ENCODE measurements at places on chromosomes 2 and 18.

DNA sequence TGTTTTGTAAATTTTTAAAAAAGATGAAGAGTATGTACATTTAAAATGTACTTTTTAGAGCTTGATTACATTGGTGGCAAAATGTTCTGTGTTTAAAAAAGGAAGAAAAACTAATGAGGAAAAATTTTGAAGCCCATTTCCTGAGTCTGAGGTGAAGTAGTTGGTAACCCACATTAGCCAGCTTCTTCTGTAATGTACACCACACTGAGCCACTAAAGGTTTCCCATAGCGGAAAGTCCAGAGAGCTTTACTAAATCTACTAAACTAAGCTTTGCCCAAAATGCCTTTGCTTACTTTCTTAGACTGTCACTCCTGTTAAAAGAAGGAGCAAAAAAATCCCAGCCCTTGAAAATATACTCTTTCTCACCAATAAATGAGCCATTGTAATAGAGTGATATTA, 804.8 kb upstream of the ZEB2 start:
- DNase-seq: no peak

GRCh38 chr2:40957508-40957907, 505.6 kb upstream of the SLC8A1 start:
- no peak for DNase-seq

- DNase-seq: no peak
These were observed 380.6 kb upstream of the TCF4 start for GRCh38 chr18:55968550-55968949.

GRCh38 chr2:1091895-1092585, 141.4 kb downstream of the SNTG2 start:
- no peak for DNase-seq

DNA sequence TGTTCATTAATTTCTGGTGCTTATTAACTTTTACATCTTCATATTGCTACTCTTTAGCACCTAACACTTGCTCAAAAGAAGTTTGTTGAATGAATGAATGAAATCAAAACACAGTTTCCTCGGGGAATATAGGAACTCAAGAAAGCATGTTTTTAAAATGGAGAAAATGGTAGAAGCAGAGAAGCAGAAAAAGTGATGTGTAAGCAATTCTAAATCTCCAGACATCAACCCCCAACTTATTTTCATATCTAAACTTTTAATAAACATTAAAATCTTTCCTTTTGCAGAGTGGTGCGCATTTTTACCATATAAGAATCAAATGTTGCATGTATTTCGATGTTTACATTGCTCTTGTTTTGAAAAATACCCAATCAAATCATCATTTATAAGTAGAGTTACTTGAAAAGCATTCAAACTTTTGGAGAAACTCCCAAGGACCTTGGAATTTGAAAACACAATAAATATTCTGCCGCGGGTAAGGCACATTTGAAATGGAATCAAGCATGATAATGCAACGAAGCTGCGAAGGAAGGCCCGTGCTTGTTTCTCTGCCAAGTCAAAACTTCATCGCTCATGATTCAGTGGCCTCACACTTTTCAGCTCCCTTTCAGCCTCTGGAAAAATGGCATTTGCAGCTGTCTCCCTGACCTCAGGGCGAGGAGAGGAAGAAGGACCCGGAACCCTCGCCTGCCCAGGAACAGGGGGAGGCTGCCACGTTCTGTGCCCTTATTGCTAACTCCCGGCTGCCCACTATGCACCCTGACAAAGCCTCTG, 26.7 kb upstream of the SMIM21 start:
- DNase-seq: no peak

GRCh38 chr2:204199357-204199756, 262.8 kb downstream of the ICOS start:
- no peak for DNase-seq

DNA sequence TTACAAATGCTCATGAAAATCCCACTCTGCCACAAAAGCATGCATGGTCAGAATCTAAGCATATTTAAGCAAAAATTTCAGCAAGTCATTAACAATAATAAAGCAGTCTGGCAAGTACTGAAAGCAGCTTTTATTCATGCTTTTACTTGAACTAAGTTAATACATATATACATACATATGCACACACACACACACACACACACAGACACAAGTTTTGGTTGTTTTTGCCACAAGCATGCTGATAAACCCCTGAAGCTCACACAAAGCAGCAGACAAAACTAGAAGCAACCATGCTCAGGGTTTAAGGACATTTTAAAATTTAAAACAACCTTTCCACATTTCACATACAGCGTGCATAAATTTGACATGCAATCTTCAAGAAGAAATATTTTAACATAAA, 819.1 kb upstream of the FSHR start:
- DNase-seq: no peak

- DNase-seq: no peak
These were observed 419 bp downstream of the EPHA4 start for GRCh38 chr2:221571551-221572218.

- no peak for DNase-seq
These were observed 41.7 kb downstream of the SH3BP4 start for GRCh38 chr2:234993541-234993981.

DNA sequence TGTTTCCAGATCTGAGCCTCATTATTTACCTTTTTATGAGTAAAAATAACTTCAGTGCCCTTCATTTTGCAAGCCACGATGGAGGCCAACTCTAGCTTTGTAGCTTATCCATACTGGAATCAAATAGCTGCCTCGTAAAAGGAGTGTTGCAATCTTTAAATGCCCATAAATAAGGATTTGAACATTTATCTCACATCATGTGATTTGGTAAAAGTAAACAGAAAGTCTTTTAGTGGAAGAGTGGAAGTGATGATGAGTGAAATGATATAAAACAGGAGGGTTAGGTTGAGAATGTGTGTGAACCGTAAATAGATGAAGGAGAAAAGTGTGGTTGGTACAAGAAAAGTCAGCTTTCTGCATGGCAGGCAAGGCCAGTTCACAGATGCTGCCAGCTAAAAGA, 348.9 kb downstream of the OSR1 start:
- DNase-seq: no peak

DNA sequence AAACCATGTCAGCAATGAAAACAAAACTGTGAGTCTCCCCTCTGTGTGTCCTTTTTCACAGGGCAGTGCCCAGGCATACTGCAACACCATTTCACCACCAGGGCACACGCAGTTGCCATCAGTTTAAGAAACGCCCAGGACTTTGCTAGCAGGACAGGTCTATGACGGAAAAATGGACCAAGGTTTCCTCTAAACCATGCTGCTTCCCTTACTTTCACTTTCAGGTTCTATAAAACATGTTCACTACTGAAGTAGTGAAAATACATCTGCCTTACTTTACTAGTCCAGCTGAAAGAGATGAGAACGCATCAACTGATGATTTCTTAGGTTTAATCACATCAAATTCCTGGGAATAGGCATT, 110.5 kb downstream of the TCF4 start:
- peak; percentile 77 for DNase-seq

DNA sequence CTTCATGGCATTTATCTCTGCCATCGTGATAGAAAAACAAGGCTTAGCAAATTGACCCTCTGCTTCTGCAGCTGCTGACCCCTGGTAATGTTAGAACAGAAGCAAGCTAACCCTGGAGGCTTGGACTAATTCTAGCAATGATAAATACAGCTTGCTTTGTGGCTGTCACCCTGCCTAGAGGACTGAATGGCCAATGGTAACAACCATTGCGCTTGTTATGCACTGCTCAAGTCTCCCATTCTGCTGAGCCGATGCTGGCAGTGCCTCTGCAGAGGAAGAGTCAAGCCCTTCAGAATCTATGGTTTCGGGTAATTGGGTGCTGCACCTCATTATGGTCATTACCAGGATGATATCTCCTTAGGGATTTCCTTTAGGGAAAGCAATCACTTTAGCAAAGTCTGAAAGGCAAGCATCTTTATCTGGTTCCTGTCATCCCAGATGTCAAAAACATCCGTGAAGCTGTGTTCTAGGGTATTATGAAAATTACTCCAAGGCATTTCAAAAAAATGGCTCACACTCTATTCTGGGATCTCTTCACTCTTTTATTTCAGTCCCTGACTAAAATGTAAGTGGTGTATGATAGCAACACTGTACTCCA, 186.8 kb upstream of the DLGAP1 start:
- DNase-seq: no peak

DNA sequence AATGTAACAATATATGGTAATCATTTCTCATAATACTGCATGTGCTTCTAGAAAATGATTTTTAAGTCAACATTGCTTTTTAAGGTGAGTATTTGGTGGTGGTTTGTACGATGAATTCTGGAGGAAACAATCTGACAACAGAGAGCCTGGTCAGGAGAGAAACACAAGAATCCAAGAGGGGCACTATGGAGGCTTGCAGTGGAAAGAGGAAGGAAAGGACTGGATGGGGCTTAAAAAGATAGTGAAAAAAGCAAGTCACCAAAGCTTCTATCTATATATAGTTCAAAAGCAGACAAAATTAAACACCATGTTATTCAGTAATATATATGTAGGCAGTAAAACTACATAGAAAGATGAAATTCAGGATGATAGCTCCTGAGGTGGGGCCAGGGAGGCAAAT, 109.4 kb upstream of the SERTAD2 start:
- no peak for DNase-seq

DNA sequence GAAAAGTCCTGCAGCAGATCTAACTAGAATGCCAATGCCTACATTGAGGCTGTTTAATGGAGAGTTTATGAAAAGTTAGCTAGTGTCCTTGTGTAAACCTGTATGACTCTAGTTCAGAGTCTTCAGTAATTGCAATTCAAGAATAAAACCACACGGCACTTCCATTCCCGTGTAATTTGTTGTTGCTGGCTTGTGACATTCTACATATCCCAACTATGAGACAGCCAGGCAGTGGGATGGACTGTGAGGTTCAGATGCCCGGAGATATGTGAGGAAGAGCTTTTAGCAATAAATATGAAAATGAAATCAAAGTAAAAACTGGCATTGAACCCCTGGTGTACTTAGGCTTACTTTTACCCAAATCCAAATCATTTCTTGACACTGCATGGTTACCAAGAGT, 263.4 kb downstream of the NEDD4L start:
- DNase-seq: no peak

- DNase-seq: no peak
These were observed 590.3 kb upstream of the CNTNAP5 start for GRCh38 chr2:123434546-123435395.

Data from cerebellar cortex (tissue), 1 donor.